Cardiac septum (tissue), 1 donor: ENCODE measurements at places on chromosomes 6 and 20.

- DNase-seq: no peak
Observed at GRCh38 chr6:165931675-165932074, 236.0 kb downstream of the TBXT start.

GRCh38 chr6:125197795-125198269, 44.3 kb downstream of the TPD52L1 start:
- DNase-seq: peak; percentile 78

DNA sequence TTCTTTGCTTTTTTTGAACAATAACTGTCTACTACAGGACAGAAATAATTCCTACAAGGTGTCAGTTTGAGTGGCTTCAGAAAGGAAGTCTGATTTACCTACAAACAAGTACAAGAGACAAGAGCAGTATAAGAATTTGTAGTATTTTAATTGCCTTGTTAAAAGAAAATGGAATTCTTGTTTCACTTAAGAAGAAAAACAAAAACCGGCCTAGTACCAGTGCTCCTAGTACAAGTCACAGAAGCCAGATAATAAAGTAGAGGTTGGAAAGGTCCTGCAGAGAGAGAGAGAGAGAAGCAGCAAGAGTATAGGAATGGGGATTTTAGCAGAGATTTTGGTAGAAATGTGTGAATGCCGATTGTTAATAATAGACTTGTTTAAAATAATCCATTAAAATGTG, 6.4 kb downstream of the TAB2 start:
- DNase-seq: no peak

DNA sequence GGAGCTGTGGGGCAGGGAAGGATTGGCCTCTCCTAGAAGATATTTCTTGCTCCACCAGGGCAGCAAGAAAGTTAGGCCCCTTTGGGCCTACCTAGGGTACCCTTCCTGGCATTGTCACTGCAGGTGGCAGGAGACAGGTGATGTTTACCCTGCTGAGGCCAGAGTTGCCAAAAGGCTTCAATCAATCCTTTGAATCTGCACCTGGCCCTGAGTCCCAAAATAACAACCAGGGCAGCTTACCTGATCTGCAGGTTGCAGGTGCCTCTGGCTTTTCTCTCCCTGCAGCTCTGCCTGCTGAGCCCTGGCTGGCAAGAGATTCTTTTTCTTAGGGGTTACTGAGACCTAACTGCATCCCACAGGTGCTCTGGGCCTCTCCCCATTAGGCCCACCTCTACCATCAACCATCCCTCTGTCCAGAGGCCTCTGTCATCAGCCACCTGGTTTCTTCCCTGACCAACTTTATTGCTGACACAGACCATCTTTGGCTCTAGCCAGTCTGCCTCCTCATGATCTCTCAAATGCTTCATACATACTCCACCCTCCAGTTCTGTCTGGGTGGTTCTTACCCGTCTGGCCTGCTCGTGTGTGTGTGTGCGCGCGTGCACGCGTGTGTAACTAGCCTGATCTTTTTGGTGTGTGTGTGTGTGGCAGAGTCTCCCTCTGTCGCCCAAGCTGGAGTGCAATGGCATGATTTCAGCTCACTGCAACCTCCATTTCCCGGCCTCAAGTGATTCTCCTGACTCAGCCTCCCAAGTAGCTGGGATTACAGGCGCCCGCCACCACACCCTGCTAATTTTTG, 13.7 kb downstream of the BCL2L1 start:
- no peak for DNase-seq

DNA sequence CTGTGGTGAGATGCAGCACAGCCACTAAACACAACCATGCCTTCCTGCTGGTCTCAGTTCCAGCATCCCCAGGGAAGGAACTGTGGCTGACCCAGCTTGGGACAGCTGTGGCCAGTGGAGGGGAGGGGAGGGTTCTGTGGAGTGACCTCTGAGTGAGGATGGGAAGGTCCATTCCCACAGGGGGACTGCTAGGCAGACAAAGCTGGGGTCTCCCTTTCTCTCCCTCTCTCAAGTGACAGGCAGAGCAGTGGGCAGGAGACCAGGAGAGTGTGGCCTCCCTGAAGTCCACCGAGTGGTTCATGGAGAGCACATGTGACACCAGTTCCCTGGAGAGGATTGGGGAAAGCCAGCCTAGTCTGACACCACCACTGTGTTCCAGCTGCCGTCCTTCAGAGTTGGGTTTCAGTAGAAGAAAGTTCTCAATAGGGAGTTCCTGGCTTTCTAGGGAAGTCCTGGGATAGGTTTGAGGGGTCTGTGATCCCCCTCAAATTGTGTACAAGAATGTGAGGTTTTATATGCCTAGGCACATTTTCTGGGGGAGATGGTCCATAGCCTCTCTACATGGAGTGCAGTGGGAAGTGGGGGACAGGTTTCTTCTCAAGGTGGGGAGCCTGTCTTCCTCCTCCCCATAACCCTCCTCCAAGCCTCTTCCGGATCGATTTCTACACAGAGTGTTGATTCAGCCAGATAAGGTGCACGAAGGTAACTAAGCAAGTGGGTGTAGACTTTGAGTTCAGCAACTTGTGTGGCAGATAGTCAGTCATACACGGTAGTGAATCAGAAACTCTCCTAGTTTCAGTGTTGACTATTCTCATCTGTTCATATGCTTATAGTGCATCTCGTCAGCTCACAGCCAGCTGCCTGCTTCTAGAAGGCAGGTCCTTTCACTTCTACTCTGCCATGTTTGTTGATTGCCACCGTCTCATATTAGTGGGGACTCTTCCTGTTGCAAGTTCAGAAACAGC, 18.9 kb downstream of the MANBAL start:
- peak; percentile 41 for DNase-seq

DNA sequence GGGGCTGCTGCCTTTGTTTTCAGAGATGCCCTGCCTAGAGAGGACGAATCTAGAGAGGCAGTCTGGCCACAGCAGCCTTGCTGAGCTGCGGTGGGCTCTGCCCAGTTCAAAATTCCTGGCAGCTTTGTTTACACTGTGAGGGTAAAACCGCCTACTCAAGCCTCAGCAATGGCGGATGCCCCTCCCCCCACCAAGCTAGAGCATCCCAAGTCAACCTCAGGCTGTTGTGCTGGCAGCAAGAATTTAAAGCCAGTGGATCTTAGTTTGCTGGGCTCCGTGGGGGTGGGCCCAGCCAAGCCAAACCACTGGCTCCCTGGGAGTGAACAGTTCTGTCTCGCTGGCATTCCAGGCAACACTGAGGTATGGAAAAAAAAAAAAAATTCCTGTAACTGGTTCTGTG, 970.9 kb downstream of the TBC1D32 start:
- no peak for DNase-seq

DNA sequence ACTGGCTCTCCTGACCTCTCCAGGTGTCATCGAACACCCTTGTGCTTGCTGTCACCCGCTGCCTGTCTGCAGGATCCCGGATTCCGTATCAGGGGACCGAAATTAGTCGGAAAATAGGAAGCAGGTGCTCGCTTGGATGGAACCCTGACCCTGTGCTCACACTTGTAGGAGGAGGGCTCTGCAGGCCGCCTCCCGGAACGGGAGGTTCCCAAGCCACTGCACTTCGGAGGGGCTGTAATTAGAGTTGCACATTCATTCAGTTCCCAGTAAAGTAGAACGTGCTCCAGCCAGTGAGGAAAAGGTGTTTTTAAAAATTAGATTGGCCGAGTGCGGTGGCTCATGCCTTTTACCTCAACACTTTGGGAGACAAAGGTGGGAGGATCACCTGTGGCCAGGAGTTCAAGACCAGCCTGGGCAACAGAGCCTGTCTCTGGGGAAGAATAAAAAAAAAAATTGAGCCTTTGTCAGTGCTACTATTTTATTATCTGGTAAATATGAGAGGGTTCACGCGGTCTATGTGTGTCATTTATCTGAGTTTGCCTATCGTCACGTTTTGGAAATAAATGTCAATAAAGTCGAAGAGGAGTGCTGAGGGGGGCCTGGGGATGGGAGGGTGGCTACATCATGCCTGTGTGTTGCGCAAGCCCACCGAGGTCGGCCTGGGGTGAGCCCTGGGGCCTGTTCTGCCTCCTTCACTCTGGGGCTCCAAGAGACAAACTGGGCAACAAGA, 1.5 kb upstream of the GMEB2 start:
- DNase-seq: no peak

DNA sequence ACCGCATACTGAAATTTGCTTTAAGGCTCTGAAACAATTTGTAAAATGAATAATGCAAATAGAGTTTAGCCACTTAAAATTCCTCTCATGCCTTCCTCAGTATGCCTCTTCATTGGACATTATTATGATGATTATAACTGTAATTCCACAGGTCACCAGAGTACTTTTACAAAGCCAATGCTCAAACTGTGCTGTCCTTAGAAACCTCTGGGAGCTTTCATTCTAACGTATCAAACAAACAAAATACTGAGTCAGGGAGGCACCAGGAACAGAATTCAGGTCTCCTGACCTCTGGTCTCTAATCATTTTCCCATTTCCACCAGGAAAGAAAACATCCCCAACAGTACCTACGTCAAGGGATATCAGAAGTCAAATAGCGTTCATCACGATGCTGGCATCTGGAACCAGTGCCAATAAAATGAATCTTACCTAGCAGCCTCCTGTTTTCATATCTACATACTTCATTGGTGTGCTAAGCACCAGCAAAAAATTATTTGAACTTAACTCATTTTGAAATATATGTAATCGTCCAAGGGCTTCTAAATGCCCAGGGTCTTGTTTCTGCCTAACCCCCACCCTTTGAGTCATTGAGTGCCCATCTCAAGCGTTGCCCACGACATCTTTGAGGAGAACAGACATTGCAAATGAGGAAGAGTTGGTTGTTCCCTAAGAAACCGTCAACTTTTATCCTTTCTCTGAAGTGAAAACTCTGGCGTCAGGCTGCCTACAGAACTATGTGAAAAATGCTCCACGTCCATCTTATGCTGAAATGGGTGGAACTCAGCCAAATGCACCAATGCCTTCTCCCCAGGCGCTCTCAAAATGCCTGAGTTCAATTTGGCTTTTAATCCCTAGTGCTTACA, 37.9 kb downstream of the NEDD9 start:
- no peak for DNase-seq

DNA sequence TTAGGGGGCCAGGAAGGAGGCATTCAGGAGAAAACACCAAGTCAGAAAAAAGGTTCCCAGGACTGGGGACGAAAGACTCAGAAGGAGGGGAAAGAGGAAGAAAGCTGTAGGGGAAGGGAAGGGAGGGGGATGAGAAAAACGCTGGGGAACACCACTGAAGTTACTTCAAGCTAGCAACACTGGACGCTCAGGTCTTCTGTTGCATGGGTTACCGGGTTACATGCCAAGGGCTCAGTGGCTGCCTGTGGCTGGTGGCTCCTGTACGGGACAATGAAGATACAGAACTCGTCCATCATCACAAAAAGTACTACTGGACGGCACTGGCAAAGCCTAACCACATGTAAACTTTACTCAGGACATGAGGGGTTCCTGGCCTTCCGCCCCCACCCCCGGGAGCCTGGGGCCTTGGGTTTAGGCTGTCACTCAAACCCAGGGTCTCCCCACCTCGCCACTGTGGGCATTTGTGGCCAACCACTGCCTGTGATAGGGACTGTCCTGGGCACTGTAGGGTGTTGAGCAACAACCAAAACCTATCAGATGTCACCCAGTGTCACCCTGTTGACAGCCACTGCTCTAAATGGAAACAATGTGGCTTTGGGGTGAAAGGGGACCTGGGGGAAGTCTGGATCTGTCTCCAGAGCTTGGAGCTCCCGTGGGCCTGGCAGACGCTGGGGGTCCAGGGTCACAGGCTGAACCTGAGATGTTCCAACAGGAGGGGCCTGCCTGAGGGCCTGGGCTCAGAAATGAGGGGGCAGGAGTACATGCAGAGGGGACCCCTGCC, 40.3 kb upstream of the CD93 start:
- peak; percentile 75 for DNase-seq

DNA sequence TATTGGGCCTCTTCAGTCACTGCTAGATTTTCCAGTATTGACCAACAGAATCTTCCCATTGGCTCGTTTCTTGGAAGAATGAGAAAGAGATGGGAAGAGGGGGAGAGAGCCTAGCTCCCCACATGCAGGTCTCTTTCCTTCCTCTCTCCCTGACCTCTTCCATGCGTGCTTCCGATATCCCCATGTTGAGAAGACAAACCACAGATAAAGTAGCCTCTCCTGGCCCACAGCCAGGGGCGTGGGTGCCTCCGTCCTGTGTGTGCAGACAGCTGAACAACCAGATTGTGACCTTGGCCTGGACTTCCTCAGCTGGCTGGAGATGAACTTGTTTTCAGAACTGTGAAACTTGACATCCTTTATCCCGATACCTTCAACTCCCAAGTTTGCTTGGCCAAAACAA, 71.0 kb downstream of the EDN3 start:
- DNase-seq: peak; percentile 65

DNA sequence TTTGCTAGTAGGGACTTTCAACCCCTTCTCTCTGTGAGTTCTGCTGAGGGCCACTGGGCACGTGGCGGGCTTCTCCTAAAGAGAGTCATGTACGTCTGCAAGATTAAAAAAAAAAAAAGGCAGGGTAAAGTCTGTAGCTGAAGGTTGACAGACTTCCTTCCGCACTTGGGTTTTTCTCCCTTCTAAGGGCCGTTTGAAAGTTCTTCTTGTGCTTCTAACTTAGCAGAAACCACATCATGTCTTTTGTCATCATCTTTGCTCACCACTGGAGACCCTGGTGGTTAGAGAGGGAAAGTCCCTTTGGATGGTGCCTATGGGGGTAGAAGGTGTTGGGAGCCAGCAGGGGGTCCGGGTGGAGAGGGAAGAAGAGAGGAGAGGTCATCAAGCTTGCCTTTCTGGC, 31.4 kb downstream of the PRDM1 start:
- no peak for DNase-seq

- no peak for DNase-seq
Observed at GRCh38 chr6:111668410-111668809, 62.7 kb upstream of the TRAF3IP2 start.

DNA sequence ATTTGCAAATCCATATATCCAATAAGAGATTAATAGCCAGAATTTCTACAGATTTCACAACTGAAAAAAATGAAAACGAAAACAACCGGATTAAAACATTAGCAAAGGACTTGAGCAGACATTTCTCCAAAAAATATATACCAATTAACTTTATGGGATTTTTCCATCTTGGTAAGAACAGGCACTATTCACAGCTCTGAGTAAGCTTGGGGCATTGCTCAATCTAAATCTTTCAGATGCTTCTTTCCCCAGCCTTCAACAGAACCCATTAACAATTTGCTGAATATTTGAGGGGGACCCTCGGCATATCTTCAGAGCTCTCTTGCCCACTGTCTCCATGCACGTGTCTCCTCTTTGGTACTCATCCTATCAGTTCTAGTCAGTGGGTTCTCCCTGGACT, 111.7 kb upstream of the CD93 start:
- DNase-seq: no peak

- DNase-seq: peak; percentile 77
Observed at GRCh38 chr20:24465730-24466129, 3.7 kb upstream of the SYNDIG1 start.

DNA sequence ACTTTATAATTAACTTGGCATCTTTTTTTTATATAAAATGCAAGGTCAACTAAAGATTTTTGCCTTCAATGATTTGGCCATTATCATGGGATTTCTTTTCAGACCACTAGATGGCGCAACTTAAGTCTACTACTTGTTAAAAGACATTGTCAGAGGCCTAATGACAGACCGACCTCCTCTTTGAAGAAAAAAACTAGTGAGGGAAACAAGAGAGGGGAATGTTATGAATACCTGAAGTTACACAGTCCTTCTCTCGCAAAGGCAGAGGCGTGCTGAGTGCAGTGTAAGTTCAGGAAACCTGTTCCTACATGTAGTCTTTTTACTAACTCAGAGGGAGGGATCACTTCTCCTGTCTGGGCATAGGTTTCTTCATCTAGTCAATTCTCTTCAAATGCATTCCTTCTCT, 9.3 kb downstream of the TRAPPC3L start:
- DNase-seq: no peak
